ENCODE measurements at places on chromosomes 13 and 19.

- no peak for DNase-seq
Measured at GRCh38 chr19:16532440-16533234, 9.6 kb downstream of the CHERP start.

DNA sequence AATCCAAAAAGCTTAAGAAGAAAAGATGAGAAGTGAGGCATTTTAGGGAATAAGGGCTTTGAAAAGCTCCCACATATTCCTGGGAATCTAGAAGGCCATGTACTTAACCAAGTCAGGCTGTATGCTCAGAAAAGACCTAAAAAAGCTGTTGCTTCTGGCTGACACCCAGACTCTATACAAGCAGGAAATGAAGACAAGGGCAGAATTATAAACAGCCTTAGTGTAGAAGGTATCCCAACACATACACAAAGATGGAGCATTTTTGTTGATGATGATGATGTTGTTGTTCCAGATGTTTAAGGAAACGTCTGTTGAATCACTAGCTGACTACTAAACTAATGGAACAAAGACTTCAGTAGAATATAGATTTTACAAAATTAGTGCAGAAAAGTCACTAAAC, 26.1 kb upstream of the N4BP2L1 start:
- no peak for DNase-seq

GRCh38 chr13:111999352-111999751, 67.6 kb upstream of the SOX1 start:
- no peak for DNase-seq

GRCh38 chr19:30512176-30513081, 140.2 kb downstream of the ZNF536 start:
- DNase-seq = no peak

DNA sequence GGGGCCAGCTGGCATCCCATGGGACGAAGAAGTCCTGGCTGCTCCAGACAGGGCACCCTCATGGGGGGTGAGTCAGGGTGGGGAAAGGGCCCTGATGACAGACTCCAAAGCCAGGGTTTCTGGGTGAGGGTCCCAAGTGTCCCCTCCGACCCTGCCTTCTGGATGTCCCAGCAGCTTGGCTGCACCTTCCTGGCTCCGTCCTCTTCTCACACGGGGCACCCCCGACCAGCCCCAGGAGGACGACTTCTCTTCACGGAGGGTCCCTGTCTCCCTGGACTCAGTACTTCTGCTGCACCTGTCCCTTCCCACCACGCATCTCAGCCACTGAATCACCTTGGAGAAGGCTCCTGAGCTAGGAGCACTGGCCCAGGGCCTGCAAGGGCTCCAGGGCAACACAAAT, 19.9 kb downstream of the MIER2 start:
- DNase-seq = no peak

DNA sequence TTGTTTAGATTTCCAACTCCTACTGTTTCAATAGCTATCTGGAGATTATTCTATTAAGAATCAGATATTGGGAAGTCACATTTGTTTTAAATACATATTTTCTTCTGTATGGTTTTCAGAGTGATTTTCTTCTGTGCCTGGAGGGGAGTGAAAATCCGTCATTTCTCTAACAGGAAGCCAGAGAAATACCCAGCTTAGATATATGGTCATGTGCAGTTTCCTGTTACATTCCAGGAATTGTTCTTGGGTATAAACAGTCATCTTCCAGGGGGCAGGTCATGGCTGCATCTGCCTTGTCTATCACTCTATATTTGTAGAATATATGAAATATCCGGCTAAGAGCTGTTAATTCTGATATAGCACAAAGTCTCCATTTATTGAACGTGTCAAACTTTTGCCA, 77.5 kb upstream of the MIR17HG start:
- no peak for DNase-seq

GRCh38 chr13:47005756-47006414, 109.0 kb upstream of the HTR2A start:
- no peak for DNase-seq

DNA sequence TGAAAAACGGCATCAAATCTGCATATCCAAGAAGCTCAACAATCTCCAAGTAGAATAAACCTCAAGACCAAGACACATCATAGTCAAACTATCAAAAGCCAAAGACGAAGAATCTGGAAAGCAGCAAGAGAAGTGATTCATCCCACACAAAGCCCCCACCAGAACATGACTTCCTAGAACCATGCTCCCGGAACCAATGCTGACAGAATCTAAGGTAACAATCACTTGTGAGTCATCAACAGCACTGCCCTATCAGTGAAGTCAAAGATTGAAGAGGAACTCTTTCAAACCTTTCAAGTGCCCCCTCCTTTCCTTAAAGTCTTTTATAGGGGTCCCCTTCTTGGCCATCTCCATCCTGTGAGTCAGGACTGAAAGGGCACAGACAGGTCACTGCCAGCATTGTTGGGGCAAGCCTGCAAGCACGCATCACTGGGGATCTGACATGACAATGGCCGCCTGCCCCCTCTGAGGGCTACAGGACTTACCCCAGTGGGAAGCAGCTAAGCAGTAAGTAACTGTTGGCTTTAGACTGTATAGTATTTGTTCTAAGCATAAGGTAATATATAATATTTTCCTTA, at the start of gene CCDC70:
Gene CCDC70 (plus strand): TSS at position 247 of the 578 bp plus-strand sequence. CDS start 3,443 bp downstream, outside the sequence.
- no peak for DNase-seq

GRCh38 chr13:52896827-52897659, 48.6 kb upstream of the PCDH8 start:
- DNase-seq = no peak

GRCh38 chr19:46617601-46618000, 7.3 kb downstream of the PTGIR start:
- DNase-seq = no peak

DNA sequence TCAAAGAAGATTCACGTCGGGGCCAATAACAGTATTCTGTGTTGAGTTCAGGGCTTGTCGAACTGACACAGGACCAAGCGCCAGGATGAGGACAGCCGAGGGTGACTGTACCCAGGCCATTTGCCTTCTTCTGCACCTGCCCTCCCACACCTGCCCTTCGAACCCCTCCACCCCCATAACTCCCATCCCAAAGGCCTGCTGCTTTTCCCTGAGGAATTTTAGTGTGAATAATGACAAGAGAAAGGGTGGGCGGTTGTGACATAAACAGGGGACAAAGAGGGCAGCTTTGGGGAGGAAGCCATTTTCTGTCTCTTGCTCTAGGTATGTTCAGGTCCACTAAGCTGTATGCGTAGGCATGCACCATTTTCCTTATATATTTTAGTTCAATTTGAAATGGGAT, 26.1 kb downstream of the GJA3 start:
- no peak for DNase-seq

- no peak for DNase-seq
Measured at GRCh38 chr13:90867336-90867683, 480.2 kb upstream of the MIR17HG start.

- no peak for DNase-seq
Measured at GRCh38 chr19:30448386-30449077, 76.3 kb downstream of the ZNF536 start.

GRCh38 chr19:21902571-21902970, 66.6 kb upstream of the ZNF43 start:
- no peak for DNase-seq

GRCh38 chr13:51923983-51924539, 62.3 kb downstream of the CCDC70 start:
- DNase-seq = no peak

GRCh38 chr19:22602631-22603272, 31.4 kb upstream of the ZNF492 start:
- DNase-seq = no peak

DNA sequence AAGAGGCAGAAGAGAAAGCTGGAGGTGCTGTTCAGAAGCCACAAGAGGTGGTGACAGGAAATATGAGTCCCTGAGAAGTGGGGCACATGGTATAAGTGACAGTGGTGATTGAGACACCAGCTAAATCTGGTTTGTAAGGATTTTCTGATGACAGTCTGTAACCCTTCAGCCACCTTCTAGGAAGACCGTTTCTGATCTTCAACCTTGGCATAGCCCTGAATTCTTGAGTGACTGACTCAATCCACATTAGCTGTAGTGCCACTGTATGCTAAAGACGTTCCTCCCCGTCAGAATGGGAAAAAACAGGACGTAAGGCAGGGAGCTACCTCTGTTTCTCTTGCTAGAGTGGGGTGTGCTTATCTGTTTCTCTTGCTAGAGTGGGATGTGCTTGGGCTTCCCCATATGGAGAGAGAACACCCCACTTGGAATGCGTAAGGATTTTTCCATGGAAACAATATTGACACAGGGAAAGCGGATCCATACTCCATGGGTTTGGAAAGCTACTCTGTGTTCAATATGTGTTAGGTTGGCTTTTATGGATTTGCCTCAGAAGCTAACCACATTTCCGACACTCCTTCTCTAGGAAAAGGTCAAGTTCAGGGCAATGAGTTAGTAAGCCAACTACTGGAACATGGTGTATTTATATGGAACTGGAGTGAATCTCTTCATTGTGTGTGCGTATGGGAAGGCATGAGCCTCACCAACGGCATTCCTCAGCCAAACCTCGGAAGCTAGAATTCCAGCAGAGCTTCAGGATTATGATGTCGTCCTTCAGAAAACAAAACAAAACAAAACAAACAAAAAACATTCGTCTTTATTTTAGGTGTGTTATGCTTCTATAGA, 948.8 kb upstream of the SLC10A2 start:
- DNase-seq = no peak

GRCh38 chr19:9295411-9295849, 14.2 kb downstream of the ZNF699 start:
- DNase-seq = no peak

GRCh38 chr19:1206864-1207450, 1.4 kb downstream of the STK11 start:
- DNase-seq = peak; percentile 33

DNA sequence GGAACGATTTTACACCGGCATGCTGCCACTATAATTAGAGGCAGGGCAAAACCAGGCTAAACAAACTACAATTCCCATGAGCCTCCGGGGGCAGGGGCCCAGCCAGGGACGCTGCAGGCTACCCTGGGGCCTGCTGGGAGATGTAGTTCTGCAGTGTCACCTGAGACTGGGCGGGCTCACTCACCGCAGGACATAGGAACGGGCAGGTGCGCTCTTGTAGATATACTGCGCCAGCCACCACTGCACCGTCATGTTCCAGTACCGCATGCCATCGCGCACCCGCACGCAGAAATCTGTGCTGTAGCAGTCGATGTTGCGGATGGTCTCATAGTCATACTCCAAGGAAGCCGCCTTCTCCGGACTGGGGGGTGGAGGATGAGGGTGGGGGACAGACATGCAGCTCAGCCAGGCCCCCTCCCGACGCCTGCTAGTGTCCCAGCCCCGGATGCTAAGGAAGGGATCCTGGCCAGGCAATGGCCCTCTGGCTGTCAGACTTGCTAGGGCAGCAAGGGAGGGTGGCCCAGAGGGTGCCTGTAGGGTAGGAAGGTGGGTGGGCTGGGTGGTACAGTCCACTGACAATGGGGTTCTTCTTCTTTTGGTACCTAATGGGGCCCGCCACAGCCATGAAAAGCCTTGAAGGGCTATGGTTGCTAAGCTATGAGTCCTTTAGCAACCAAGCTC, 5.8 kb upstream of the TMC4 start:
- DNase-seq = peak; percentile 35

- DNase-seq = no peak
Measured at GRCh38 chr13:68481130-68481529, 1251.0 kb upstream of the PCDH9 start.

DNA sequence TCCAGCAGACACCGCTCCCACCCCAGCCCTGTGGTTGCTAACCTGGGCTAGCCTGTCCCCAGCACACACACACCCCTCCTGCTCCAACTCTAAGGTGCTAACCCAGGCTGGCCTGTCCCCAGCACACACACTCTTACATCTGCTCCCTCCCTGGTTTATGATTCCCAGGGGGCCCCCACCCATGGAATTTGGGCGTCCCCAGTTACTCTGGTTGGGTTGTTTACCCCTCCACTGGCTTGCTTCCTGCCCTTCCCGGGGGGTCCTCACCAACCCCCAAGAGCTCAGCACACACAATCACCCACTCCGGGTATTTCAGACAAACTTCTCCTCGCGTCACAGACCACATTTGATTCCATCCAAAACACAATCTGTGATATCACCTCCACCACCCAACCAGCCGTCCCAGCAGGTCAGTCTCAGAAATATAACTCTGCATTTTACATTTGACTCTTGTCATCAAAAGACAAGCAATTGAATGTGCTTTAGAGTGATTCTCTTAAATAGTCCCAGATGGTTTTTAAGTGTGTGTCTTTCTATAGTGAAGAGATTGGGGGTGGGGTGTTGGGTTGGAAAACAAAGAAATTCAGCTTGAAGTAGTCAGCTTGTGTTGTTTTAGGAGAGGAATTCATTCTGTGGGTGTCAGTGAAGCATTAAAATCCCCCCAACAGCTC, 20.1 kb downstream of the COL4A2 start:
- DNase-seq = no peak

- no peak for DNase-seq
Measured at GRCh38 chr19:6826281-6826920, 53.9 kb downstream of the VAV1 start.

- no peak for DNase-seq
Measured at GRCh38 chr19:31427857-31428256, 78.6 kb upstream of the TSHZ3 start.

DNA sequence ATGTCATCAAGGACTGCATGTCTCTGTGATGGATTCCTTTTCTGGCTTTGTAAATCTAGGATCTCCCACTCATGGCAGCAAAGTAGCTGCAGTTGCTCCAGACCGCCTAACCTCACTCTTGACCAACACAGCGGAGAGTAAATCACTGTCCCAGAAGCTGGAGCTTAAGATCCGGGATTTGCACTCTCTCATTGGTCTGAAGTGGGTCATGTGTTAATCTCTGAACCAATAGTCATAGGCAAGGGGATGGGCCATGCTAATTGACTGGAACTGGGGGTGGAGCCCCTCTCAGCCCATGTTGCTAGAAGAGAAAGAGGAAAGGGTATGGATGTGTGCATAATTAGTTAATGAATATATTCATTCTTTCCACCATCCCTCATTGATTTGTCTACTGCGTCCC, 34.0 kb downstream of the VAV1 start:
- no peak for DNase-seq

GRCh38 chr19:34577531-34578101, 96.1 kb downstream of the WTIP start:
- DNase-seq = no peak

DNA sequence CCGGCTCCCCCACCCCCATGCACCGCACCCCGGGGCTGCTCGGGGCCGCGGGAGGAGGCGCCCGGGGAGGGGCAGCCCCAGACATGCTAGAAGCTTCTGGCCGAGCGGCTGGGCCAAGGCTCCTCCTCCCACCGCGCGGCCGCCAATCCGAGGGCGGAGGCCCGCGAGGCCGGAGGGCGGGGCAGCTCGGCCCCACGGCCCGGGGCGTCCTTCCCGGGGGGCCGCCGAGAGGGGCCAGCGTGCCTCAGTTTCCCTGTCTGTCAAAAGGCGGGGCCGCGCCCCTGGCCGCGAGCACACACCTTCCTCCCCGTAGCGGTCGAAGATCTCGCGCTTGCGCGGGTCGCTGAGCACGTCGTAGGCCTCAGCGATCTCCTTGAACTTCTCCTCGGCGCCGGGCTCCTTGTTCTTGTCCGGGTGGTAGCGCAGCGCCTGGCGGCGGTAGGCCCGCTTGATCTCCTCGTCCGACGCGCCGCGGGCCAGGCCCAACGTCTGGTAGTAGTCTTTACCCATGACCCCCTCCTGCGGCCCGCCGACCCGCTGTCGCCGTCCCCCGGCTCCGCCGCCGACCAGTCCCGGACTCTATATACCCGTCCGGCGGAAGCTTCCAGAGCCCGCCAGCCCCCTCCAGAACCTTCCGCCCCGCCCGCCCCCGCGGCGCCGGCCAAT, at the start of gene DNAJB1:
Gene DNAJB1 (minus strand): TSS at position 558 of the 666 bp plus-strand sequence. CDS start 48 bp downstream, at position 510.
- peak; percentile 56 for DNase-seq

- DNase-seq = no peak
Measured at GRCh38 chr19:57512845-57513244, 13.1 kb downstream of the ZNF773 start.
